ENCODE measurements at places on chromosomes 3 and 15. TPM values are rescaled to one million over a fixed set of nuclear protein-coding genes. Genes with fewer than 3 reads are reported as not detected.

The SERPINI2 gene
- total RNA-seq: not detected

The DNAJB11 gene
- total RNA-seq: 30.5 TPM

The CLDN1 gene
- 0.88 TPM for total RNA-seq

The SGO1 gene
- 36.2 TPM for total RNA-seq

The CXCR6 gene
- total RNA-seq: not detected

The RTP3 gene
- total RNA-seq: not detected

The TMCO5A gene
- total RNA-seq: not detected

The ITIH3 gene
- not detected for total RNA-seq

DNA sequence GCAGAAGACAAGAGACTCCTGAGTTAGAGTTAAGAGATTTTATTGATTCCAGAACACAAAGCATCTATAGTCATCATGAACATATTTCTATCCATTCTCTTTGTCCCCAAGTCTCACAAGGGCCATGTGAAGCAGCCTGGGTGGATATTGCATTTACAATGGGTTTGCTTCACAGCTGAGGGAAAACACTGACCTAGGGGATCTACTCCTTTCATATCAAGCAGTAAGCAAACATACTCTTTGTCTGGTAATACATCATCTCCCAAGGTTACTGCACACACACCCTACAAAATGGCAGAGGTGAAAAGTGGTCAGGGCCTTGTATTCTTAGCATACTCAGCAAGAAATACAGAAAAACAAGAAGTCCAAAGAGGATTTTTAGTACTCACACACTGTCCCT is 267.7 kb upstream of the BCHE start:
- no peak for DNase-seq

GRCh38 chr3:195823999-195824398 is 12.3 kb upstream of the MUC4 start:
- DNase-seq: no peak

GRCh38 chr15:57541805-57542504 is 49.7 kb upstream of the MYZAP start:
- peak; percentile 61 for DNase-seq

GRCh38 chr3:45656575-45657363 is 32.4 kb upstream of the SACM1L start:
- DNase-seq: peak; percentile 95

- DNase-seq: no peak
Measured at GRCh38 chr15:93707751-93708150, 523.6 kb upstream of the MCTP2 start.

- DNase-seq: no peak
Measured at GRCh38 chr15:93165734-93166470, 76.9 kb upstream of the RGMA start.

- DNase-seq: no peak
Measured at GRCh38 chr15:50227076-50227475, 38.5 kb downstream of the HDC start.

DNA sequence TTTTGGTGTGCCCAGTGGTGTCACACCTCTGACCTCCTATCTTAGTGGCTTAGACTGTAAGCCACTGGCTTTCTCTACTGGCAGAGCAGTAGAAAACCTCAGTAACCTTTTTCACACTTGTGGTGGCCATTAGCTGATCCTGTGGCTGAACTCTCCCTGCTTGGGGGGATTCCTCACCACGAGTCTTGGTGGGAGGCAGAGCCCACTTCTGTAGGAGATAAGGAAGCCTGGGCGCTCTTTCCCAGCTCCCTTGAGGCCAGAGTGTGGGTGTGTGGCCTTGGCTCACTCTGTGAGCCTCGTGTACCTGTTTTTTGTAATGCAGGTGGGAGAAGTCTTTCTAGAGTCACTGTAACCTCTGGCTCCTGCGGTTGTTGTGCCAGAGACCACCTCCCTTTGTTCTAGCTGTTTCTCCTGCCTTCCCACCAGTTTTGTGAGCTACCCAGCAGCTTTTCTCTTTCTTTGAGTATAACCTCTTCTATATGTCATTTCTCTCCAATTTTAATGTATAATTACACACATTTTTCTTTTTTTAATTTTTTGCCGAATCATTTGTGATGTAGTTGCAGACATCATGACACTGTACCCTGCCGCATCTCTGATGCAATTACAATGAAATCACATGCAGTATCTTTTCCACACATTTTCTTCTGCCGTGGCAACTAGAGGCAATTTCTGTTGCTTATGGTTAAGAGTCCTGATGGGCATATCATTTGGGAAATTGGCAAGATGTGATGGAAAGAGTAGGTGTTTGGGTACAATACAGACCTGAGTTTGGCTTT is 13.8 kb downstream of the XCR1 start:
- no peak for DNase-seq

DNA sequence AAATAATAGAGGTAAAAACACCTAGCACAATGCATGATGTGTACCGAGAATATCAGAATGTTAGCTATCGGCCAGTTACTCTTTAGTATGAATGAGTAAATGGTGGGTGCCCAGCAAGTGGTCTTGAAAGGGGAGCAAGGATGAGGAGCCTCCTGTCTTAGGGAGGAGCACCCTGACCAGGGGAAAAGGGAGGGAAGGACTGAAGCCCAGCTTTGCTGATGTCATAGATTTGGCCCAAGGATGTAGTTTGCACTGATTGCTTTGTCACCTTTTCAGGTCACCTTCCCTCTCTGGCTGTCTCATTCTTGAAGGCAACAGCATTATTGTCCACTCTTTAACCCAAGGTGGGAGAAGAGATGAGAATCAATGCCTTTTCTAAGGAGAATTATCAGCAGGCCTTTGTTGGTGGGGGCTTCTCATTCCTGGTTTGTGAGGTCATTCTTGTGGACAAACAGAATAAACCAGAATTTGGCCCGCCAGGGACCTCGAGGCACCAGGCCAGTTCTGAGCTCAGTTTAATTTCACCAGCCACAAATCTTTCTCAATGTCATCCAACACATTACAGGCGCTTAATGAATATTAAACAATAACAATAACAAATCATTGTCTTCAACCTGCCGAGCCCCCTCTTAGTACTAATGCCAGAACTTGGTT is 231.3 kb downstream of the VPS13C start:
- no peak for DNase-seq

- peak; percentile 79 for DNase-seq
Measured at GRCh38 chr3:71063773-71064290, 519.7 kb downstream of the FOXP1 start.

- peak; percentile 5 for DNase-seq
Measured at GRCh38 chr3:15276028-15276724, 56.2 kb downstream of the SH3BP5 start.

GRCh38 chr15:79314811-79315210 is 3.9 kb downstream of the TMED3 start:
- no peak for DNase-seq

DNA sequence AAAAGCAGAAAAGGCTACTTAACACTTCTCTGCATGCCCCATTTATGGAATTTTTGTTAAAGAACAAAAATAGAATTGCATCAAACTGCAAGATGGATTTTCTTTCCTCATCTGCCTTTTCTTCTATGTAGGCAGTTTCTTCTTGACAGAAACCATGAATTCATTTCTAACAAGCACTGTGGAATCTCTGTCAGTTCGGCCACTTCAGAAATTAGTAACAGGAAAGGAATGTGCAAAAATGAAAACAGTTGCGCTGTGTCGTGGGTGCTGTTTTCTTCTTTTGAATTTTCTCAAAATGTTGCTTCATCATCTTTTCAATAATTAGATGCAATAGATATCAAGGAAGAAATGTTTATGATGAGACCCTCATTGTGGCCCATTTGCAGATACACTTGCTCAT is 151.6 kb downstream of the FOXB1 start:
- peak; percentile 4 for DNase-seq

DNA sequence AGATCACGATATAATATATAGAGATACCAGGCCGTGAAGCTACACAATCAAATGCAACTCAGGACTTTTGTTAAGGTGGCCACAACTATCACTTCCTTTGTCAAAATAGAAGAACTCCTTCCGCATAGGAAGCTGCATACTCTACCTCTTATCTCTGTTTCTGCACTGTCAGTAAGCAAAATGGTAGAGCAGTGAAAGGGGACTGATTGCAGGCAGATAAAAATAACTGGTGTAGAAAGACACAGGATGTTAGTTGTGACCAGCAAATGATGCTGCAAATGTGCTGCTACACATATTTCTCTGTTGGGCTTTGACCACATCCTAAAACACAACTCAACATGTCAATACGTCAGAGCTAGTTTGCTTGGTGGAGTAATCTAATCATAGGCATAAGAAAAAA is 16.3 kb upstream of the TRAT1 start:
- peak; percentile 26 for DNase-seq

DNA sequence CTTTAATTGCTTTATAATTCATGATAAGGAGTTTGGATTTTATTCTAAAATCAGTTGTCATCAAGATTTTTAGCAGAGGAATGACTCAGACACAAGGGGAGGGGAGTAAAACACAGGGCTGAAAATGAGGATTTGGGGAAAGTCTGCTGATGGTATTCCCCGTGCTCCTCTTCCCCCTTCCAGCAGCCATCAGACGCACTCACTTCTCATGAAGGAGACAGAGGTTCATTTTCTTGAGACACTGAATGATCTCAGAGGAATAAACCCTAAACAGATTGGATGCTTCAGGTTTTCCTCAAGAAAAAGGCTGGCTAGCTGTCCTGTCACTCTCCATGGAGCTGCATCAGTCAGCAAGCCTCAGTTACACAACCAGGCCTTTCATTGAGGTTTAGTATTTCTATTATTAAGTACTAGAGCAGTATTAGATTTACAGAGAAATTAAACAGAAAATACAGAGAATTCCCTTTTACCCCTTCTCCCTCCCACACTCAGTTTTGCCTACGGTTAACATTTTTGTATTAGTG is 166.4 kb downstream of the C3orf70 start:
- no peak for DNase-seq

- DNase-seq: no peak
Measured at GRCh38 chr15:28881600-28881999, 4.2 kb upstream of the APBA2 start.

DNA sequence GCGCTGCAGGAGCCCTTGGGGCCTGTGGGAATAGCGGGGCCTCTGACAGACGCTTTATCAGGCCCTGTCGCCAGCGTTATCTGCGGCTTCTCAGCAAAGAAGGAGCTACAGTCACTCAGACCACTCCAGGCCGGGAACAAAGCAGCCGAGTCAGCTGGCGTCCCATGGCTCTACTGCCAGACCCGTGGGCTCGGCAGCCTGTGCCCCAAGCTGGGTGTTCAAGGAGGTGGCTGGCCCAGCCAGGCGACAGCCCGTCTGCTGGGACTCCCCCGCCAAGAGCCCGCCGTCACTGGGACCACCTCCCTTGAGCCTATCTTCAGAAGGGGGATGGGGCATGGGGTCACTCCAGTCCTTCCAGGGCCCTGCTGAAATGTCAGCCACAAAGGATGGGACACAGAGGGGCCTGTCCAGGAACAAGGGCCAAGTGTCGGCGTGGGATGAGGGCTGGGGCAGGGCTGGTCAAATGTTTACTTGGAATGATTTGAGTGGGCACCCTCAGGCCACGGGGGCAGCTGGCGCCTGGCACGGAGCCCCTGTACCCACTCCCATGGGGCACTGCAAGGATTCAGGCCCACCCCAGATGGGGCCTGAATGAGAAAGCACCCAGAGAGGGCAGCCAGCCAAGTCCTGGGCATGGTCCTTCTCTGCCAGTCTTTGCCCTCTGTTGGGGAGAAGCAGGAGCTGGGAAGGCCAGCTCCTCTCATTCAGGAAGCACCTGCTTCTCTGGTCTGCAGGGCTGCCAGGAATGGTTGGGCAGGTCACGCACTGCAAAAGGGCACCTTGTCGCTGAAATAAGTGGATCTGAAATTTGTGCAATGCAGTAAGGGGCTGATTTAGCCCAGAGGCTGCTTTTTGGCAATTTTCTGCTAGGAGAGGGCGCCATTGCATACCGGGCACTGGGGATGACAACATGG is 148.3 kb downstream of the SMAD6 start:
- no peak for DNase-seq

DNA sequence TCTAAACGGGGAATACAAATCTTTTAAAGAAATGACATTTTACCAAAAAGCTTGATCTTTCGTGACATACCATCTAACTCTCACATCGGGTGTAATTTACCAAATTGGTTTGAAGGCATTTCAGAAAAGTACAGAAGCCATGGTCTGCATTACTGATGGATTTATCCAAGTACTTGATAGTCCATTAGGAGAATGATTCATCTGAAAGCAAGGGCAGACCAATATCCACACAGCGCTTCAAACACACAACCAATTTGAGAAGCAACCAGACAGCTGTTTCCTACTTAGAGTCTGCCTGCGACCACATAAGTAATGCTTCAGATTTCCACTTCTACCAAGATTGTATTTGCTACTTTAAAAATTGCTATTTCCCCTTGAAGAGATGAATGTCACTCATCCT is 697.6 kb upstream of the ALCAM start:
- no peak for DNase-seq
